ENCODE measurements at places on chromosomes 11 and 22.

DNA sequence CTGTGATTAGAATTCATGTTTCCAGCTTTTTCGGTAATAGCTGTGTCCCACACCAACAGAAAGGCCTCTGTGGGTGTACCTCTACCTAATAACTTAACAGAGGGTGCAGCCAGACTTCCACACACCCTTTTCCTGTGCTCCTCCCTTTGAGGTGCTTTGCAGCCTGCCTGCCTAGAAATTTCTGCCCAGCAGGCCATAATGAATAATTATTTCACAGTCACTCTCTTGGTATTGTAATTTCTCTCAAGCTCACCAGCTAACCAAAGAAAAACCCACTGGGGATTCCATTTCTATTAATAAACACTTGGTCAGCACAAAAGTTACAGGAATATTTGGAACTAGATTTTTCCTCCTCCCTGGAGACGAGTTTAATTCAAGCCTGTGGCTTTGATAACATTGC lies 13.3 kb downstream of the WT1 start:
- no peak for DNase-seq

DNA sequence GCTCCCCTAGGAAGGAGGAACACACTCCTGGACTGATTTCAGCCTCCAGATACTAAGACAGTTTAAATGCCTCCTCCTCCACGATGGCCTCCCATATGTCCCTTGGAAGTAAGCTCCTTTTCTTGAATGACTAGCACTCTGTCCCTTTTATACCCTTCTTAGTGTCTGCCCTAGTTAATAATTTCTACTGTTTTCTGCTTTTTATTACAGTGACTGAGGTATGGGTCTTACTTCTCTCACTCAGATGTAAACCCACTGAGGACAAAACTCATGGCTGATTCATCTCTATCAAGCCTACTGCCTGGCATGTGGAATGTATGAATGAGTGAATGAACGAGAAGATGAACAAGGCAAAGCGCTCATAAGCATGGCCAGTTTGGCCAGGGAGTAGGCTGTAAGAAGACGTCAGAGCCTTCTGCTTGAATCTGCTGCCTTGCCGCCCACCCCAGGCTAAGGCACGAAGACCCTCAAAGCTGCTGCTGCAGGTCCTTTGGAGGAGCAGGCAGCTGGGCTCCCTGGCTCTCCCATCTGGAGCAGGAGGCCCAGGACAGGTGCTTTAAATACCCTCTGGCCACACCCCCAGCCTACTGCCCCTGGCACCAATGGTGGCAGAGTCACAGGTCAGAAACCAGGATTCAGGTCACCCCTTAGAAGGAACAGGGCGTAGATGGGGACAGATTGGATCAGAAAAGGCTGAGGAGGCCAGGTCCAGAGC lies 8.2 kb upstream of the PGA3 start:
- DNase-seq: no peak

DNA sequence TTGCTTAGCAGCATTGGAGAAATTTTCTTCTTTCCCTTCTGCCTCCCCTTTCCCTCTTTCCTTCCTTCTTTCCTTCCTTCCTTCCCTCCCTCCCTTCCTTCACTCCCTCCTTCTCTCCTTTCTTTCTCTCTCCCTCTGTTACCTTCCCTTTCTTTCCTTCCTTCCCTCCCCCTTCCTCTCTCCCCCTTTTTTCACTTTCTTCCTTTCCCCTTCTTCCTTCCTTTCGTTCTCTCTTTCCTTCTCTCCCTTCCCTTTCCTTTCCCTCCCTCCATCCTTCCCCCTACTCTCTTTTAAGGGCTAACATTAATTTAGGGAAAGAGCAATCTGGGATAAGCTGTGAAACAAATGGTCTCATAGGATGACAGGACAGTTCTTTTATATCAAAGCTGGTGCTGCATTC lies 34.1 kb downstream of the SLC5A1 start:
- no peak for DNase-seq

DNA sequence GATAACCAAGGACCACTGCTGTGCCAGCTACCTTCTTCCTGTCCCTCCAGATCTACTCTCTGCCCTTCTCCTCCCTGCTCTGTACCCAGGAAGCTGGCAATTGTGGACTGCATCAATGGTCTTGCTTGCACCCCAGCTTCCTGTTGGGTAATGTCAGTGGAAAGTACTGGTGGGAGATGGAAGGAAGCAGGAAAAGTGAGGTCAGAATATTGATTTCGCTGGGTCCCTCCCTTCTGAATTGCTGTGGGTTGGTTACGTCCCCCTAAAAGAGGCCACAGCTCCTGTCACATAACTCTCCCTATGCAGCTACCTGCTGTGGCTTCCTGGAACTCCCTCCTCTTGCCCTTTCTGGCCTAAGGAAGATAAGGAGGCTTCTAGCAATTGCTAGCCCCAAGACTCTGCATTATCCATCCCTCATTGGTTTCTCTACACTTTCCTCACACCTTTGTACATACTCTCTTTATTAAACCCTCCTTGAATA lies 81.2 kb downstream of the RASSF10 start:
- DNase-seq: no peak

DNA sequence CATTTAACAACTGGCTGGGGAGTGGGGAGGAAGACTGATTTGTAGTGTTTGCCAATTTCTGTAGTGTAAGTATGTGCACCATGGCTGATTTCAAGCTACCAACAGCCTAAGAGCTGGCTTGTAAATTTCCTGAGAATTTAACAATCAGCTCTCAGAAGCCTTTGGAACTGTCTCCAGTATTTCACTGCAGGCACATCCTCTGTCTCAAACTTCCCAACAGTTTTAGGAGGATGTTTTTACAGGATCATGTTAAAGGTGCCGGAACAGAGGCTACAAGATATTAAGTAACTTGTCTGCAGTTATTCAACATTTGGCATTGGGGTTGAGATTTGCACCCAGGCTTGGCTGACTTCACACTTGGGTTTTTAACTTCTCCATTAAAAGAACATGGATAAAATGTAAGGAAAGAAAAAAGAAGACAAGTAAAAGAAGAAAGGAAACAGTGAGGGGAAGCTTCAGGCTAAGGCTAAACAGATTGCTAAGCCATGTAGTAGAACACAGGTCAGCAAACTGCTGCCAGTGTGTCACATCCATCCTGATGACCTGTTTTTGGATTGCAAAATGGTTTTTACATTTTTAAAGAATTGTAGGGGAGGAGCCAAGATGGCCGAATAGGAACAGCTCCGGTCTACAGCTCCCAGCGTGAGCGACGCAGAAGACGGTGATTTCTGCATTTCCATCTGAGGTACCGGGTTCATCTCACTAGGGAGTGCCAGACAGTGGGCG lies 204.8 kb upstream of the SESN3 start:
- DNase-seq: no peak

DNA sequence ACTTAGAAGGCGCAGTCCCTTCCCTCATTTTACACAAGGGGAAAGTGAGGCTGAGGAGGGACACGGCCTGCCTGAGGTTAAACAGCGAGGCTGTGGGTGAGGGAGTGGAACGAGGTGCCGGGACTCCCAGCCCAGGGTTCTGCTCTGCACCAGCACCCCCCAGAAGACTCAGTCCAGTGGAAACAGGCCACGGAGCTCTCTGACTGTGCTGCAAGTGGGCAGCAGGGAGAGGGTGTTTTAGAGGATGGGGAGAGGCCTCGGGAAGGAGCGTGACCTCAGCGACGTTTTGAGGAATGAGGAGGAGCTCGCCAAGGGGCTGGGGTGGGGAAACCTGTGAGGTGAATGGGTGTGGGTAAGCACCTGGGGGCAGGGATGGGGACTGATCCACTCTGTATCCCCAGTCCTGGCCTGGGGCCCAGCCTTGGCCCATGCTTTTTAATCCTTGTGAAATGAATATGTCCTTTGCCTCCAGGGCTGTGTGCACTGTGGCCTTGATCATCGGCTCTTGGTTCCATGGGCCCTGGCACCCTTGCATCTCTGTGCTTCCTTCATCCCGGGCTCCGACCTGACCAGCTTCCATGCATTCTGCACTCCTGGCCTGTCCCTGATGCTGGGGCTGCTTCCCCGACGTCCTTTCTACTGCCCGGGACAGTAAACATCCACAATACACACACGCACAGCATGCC lies 44.2 kb downstream of the SHISAL1 start:
- no peak for DNase-seq

DNA sequence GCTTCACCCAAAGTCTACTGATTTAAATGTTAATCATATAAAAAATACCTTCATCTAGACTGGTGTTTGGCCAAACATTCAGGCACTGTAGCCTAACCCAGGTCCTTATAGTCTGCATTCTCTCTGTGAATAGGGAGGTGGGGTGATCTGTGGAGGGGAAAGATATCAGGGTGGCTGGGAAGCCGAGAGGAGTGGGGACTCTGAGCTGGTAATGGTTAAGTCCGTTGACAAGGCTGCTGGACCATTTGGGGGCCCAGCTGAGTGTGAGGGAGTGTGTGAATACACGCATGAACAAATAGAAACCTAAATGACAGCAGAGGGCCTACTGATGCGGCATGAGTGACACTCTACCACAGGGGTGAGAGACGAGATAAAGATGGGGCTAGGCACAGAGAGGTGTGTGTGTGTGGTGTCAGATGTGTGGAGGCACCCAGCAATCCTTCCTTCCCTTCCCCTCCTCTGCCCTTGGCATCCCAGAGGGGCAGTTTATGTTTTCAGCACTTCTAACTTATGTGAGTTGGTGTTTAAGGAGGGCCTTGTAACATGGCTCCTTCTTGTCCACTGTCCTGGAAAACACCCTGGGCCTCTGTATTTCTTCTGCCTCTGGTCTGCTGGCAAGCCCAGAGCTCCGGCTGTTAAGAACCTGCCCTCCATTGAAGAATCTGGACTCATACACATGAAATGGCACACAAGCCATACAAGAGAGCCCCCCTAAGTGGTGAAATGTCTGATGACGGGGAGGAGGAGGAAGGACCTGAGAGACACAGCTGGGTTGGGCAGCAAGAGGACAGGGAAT lies 249.1 kb upstream of the TBCEL start:
- no peak for DNase-seq

DNA sequence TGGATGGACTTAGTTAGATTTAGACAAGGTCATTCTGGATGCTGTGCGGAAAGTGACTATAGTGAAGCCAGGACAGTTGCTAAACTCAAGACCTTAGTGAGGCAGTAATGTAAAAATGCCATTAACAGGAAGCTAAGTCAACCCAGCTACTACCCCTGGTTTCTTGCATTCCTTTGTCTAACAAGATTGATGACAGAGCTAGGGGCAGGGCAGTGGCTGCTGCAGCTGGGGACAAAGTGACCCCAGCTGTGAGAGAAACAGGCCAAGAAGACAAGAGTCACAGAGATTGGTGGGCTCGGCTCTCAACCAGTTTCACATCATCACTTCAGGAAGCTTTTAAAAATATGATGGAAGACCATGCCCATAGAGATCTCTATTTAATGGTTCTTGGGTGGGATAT lies 110.4 kb upstream of the POU2AF2 start:
- no peak for DNase-seq

DNA sequence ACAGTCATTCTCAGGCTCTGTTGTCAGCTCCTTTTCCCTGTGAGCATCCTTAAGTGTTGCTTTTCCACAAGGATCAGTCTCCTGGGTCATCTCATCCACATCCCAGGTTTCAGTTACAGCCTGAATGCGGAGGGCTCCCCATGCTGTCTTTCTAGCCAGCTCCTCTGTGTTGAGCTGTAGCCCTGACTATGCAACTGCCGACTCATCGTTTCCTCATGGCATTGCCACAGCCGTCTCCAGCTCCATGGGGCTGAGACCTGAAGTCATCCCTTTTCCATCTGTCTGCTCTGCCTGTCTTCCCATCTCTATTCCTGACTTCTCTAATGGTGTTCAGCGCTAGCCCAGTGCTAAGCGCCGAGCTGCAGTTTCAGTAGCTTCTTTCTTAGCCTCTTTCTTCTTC lies 11.8 kb downstream of the SAMM50 start:
- DNase-seq: no peak

DNA sequence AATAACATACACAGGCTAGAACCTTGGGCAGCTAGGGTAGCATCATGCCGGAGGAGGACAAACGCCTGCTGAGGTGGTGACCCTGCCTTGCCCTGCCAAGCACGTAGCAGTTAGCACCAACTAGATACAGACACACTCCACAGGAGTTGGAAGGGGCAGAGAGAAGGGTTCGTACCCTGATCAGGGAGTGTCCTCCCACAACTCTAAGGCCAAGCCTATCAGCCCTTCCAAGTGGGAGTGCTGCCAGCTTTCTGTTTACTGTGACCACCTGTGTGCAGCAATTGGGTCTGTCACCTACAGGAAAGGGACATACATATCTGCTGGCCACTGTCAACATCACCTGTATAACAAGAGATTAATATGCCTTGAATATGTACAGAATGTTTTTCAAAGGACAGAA lies 1.9 kb upstream of the THAP7 start:
- no peak for DNase-seq

- no peak for DNase-seq
These were observed 8.8 kb downstream of the RIN1 start for GRCh38 chr11:66327171-66328030.

GRCh38 chr11:6638429-6638828 lies 17.2 kb downstream of the DCHS1 start:
- no peak for DNase-seq

- no peak for DNase-seq
These were observed at the start of gene OR5A2 for GRCh38 chr11:59426361-59427067. Gene OR5A2, minus strand, starts transcription at chr11:59426413. Its CDS starts 3,460 bp downstream, at chr11:59422953.

DNA sequence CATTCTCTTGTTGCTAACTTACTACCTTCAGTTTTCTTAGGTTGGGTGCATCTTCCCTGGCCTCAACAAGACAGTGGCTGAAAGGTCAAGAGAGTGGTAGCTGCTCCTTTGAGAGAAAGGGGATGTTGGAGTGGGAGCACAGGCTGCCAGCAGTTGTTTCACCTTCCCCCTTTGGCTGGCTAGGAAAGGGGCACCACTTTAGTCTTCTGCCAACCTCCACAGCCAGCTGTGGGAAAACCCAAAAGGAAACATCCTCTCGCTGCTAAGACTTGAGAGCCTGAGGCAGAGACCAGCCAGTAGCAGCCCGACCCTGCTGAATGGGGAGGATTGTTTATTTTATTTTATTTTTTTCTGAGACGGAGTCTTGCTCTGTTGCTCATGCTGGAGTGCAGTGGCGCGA lies 34.4 kb downstream of the MARK2 start:
- DNase-seq: no peak

DNA sequence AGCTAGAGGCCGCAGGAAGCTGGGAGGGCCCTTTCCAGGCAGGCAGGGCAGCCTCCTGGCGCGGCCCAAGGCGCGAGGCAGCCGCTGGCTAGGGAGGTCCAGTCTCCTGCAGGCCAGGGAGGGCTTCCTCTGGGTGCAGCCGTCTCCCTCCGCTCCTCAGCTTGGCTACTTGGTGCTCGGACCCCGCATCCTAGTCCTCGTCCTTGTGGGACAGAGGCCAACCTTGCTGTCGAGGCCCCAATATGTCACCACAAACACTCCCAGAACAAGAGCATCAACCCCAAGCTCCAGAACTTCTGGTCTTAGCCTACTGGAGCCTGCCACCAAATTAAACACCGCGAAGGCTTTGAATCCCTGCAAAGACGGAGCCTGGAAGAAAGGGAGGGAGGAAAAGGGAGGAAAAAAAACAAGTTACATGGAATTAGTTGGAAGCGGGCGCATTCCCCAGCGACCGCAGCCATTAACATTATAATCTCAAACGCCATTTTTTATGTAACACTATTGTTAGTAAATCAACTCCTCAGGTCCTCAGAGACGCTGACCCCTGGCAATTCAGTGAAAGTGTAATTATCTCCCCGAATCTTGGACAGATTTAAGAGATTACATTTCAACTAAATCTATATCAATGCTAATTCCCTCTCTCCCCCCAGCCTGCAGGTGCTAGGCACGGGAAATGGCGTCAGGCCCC lies 12.7 kb upstream of the PAX6 start:
- no peak for DNase-seq
